Stimulated activated CD8-positive, alpha-beta memory T cell treated with anti-CD3 and anti-CD28 coated beads, Interleukin-15, amount 100 ng/mL, for 24 hours (primary cell): ENCODE measurements at places on chromosomes 1 and 21.

GRCh38 chr21:42209801-42210479, 9.0 kb upstream of the ABCG1 start:
- no peak for DNase-seq

DNA sequence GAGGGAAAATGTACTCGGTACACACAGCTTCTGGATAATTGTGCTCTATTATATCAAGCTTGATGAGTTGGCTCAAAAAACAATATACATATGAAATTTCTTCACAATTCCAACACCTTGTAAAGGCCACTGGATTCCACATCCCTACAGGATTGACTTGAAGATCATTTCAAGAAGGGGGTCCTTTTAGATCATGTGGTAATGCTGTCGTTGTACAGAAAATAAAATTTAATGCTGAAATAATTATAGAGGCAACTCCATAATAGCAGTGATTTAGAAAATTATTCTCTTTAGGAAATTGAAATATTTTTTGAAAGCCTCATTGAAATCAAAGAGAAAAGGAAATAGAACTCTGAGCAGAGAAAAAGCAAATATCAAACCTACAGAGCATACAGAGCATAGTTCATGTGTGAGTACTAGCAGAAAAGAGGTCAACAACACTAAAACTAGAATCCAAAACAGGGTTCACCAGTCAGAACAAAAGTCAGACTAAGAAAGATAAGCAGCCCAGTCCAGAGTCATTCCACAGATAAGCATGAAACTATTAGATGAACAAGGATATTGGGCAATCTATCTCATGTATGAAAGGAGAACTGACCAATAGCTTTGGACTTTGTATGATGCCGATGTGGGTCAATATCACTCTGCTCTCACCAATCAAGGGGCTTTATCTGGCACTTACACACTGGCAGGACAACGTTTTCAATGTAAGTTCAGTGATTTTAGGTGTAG, 79.5 kb upstream of the PALMD start:
- DNase-seq, result no peak

DNA sequence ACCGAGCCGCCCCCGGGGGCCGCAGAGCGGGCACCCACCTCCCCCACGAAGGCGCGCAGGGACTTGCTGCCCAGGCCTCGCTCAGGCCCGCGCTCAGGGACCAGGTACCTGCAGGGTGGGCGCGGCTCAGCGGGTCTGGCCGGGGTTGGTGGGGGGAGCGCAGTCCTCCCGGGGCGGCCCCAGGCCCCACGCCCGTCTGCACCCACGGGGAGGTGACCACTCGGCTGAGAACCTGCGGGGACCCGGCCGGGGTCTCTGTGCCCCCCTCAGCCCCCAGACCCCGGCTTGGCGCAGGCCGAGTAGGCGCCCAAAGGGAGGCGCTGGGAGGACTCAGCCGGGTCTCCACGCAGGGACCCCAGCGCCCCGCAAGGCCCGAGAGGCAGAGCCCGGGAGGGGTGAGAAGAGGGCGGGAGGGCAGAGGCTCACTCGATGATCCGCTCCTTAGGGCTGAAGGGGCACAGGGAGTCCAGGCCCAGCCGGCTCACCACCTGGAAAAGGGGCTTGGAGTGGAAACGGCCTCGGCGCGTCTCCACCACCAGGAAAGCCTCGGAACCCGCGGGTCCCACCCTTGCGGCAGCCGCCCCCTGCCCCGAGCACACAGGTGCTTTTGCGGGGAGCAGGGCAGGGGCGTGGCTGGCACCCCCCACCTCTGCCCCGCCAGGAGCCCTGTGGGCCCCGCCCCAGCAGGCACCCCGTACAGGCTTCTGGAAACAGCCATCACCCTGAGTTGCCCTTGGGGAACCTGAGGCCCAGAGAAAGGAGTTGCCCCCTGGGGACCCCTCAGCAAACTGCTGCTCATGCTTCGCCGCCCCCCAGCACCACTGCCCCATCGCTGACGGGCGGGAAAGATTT, 9.3 kb downstream of the FTCD start:
- no peak for DNase-seq

- no peak for DNase-seq
Observed at GRCh38 chr21:38982096-38982495, 176.4 kb downstream of the ETS2 start.

GRCh38 chr1:27536767-27537166, 46.8 kb upstream of the WASF2 start:
- no peak for DNase-seq

GRCh38 chr1:182784556-182785171, 4.9 kb upstream of the NPL start:
- DNase-seq, result no peak

GRCh38 chr21:41016472-41016871, 151.5 kb upstream of the BACE2 start:
- no peak for DNase-seq

GRCh38 chr1:151832318-151832980, 847 bp upstream of the RORC start:
- DNase-seq, result no peak

GRCh38 chr21:27339902-27340301, 373.0 kb upstream of the ADAMTS5 start:
- no peak for DNase-seq

- no peak for DNase-seq
Observed at GRCh38 chr1:25645637-25646400, 29.2 kb downstream of the MAN1C1 start.

GRCh38 chr1:63966016-63966415, 192.2 kb downstream of the ROR1 start:
- no peak for DNase-seq

DNA sequence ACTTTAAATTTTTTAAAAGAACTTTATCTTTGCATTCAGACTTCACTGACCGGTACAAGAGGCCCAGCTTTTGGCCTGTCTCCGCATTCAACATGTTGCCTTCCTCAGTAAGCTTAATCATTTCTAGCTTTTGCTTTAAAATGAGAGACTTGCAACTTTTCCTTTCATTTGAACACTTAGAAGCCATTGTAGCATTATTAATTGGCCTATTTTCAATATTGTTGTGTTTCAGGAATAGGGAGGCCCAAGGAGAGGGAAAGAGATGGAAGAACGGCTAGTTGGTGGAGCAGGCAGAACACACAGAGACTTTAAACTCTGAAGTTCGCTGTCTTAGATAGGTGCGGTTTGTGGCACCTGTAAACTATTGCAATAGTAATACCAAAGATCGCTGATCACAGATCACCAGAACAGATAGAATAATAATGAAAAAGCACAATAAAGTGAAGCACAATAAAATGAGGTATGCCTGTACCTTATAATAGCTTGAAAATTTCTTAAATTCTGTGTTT, 31.4 kb downstream of the RABGAP1L start:
- no peak for DNase-seq
